Stimulated activated CD8-positive, alpha-beta memory T cell treated with anti-CD3 and anti-CD28 coated beads, Interleukin-7, amount 100 ng/mL, for 1 hour (primary cell): ENCODE measurements at places on chromosomes 7 and 10.

DNA sequence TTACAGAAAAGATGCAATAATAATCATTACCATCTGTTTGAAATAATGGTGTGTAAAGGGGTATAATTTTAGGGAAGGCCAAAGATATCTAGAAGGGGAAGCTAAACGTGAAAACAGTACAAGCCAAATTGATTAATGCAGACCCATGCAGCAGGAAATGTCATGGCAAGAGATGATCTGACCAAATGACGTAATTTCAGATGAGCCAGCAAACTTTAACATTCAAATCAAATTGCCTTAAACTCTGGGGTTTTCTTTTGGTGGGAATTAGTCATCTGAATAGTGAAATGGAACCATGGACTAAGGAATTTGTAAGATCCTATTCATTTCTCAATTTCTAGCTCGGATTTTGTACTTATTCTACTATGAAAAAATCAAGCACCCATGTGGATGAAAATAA, 21.4 kb upstream of the SCIN start:
- DNase-seq: no peak

DNA sequence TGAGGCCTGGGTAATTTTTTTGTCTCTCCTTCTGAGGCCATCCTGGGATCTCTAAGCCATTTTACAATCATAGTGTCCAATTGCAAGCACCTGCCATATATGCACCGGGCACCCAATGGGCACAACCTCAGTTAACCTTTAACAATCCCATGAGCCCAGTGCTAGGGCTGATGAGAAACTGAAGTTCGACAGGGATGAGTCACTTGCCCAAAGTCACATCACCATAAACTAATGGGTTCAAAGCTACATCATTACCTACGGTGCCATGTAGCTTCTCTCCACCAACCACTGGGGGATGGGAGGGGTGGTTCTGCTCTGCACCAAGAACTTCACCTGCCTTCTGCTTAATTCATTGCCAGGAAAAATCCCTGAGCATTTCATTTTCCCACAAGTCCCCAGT, 95.8 kb upstream of the ZNF716 start:
- DNase-seq: no peak

DNA sequence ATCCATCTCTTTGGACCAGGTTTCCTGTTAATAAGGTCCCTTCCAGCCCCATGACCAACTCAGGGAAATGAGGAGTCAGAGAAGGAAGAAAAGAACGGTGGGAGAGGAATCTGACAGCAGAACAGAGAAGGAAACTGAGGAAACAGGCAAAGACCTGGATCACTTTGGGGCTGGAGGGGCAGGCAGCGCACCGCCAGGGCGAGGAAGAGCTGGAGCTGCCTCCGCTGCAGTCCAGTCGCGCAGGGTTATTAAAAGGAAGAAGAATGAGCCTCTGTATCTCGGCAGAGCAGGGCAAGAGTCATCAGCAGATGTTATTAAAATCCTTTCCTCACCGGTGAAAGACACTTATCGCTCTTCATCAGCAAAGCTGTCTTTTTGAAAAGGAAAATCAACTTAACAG, 37.7 kb upstream of the R3HCC1L start:
- no peak for DNase-seq

- DNase-seq: no peak
Measured at GRCh38 chr10:64175271-64175962, 654.2 kb downstream of the REEP3 start.

DNA sequence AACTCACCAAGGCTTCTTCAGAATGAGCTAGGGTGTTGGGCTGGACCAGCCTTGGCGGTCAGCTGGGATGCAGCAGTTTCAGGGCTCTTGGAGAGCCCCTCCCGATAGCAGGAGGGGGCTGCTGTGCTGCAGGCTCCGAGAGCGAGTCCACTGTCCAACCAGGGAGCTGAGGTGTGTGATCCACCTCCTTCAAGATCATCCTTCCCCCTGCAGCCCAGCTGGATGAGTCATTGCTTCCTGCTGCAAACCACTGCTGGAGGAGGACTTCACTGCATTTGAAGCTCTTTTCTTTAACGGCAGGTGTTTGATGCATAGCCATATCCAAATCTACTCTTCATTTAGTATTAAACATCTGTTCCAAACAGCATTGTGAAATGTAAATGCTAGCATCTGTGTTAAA, 54.2 kb upstream of the EBF3 start:
- no peak for DNase-seq
